ENCODE measurements at places on chromosomes 5 and 9.

DNA sequence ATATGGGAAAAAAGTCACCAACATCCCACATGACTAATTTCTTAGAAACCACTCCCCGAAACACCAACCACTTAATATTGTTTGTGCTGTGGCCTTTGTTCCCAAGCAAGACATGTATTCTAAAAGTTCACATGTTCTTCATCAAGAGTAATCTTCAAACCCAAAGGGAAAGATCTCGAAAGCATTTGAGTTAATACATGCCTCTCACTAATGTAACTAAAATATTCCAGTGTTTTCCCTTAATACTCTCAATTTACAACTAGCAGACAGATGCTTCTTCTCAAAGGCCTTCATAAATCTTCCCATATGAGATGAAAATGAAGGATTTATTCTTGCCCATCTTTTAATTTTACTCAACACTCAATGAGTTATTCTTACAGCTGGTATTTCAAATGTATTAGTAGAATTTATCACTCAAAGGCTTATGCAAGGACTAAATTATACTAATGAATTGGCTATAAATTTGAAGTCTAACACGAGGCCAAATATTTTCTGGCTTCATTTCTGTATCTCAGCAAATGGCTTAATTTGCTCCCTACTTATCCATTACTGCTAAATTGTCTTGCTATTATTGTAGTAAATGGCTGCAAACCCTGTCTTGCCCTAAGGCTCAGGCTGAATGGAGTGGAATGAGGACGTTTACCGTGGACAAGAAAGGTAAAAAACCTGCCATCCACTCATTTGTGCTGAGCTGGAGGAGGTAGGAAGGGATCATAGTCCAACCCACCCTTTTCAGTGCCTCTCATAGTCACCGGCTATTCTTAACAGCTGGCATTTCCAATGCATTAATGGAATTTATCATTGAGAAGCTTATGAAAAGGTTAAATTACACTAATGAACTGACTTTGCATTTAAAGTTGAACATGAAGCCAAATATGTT, 474.4 kb downstream of the RASEF start:
- DNase-seq: no peak

DNA sequence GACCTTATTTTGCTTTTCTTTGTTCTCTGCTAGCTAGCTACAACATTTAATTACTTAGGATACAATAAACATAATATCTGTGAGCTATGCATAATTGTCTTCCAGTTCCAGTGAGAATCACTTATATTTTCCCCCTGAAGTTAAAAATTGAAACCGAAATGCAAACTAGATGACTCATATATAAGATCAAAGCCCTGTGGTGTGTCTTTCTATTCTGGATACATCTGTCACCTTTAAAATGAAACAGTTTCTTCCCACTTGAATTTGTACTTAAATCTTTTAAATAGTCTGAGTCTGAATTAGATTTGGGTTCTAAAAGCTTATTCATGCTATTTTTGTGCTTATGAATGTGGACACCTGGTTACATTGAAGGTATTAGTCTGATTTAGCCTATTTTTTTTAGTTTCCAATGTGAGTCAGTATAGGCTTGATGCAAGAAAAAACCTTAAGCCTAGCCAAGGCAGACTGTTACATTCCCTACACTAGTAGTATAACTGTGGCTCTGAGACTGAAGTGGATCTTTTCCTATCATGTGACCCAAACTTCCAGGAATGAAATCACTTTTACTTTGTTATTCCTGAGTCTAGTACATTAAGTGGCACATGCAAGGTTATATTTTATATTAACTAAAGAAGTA, 703.5 kb upstream of the RGMB start:
- no peak for DNase-seq

DNA sequence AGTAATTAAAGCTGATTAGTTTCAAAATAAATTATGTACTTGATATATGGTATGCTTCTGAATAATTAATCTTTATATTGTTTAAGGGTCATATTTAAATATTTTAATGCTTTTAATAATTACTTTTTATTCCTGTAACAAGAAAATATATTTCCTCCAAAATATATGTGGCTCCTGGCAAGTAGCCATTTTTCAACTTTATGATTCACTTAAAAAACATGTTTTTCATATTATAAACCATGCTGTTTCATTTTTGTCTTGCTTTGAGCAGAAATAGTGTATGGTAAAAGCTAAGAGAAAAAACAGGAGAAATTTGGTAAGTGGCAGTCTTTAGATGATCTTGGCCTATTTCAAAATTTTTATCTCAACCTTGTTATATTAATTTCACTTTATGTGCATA, 14.6 kb downstream of the SPATA9 start:
- DNase-seq: no peak

DNA sequence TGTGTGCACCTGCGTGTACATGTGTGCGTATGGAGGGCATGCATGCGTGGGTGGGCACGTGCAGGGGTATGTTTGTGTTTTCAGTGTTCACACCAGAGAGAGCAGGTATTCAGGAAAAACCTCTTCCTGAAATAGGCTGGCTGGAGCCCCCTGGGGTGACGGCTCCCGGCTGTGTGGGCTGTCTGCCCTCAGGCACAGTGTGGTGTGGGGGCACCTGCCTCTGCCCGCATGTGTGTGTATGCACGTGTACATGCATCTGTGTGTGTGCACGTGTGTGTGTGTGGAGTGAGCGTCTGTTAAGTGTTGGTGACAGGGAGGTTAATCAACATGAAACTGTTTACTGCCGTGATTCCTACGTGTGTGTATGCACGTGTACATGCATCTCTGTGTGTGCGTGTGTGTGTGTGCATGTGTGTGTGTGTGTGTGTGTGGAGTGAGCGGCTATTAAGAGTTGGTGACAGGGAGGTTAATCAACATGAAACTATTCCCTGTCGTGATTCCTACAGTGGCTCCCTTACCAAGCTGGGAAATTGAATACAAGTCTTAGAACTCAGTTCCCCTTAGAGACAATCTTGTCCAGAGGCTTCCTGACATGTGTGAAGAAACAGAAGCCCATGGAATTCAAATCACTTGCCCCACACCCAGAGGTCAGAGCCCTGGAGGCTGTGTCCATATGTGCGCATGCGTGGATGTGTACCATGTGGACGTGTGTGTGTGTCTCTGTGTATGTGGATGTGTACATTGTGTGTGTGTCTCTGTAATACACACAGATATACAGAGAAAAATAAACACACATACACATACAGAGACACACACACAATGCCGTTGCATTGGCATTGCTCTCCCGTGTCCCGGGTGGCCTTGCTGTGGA, 372.4 kb upstream of the IRX4 start:
- DNase-seq: no peak

DNA sequence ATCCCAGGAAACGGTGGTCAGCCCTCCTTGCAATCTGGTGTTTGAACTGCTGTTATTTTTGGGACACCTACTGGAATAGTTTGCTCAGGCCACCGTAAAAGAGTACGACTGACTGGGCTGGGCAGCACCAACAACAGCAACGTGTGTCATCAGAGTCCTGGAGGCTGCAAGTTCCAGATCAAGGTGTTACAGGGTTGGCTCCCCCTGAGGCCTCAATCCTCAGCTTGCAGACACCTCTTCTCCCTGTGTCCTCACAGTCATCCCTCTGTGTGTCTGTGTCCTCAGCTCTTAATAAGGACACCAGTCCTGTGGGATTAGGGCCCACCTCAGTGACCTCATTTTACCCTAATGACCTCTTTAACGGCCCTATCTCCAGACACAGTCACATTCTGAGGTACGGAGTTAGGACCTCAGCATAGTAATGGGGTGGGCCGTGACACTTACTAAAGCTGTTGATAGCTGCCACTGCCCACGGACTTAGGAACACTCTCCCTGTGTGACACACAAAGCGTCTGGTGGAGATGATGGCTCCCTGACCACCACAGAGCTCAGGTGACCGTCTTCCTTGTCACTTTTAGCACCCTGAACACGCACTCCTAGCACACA, 16.8 kb downstream of the GLT6D1 start:
- DNase-seq: no peak

DNA sequence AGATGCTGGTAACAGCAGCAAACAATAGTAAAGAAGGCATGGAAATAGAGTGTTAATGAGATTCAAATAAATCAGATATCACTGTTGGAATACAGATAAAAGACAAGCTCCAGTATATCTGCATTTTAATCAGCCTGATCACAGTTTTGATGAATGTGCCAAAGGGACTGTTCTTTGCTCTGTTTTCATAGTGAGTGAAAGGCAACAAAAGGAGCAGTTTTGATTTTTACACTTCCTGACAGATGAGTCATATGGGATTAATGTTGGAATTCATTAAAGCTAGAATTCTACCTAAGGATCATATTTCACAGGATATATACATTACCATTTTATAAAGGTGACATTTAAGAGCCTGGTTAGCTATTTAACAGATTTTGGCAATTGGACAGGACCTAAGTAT, 743.3 kb upstream of the PTPRD start:
- DNase-seq: no peak
